ENCODE measurements at places on chromosomes 4 and X. TPM values are rescaled to one million over a fixed set of nuclear protein-coding genes. Genes with fewer than 3 reads are reported as not detected.

Gene PAGE2
- not detected for total RNA-seq

Gene SSX4
- total RNA-seq: not detected

Gene UGT8
- 0.07 TPM for total RNA-seq

Gene ALB
- not detected for total RNA-seq

Gene FDCSP
- total RNA-seq: not detected

Gene PNMA6A
- total RNA-seq: 0.43 TPM

Gene CXorf49
- total RNA-seq: not detected

Gene HHIP
- not detected for total RNA-seq

Gene GAGE12J
- total RNA-seq: not detected
